Stimulated activated CD8-positive, alpha-beta memory T cell treated with anti-CD3 and anti-CD28 coated beads, Interleukin-7, amount 100 ng/mL, for 1 hour (primary cell): ENCODE measurements at places on chromosomes 4 and X.

DNA sequence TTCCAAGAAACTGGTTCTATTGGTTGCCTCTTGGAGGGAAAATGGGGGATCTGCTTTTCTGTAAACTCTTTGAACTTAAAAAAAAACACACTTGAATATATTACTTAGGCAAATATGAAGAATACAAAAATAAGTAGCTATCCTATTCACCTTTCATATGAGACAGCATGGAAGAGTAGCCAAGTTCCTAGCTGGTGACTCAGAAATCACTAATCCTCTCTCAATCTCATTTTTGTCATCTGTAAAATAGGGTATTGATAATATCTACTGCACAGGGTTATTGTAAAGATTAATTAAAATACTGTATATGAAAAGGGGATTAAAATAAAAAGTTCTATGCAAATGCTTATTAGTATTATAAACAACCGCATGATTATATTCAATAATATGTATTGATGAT, 12.7 kb downstream of the MGARP start:
- DNase-seq, result no peak

- no peak for DNase-seq
Observed at GRCh38 chr4:48262926-48263325, 6.7 kb downstream of the TEC start.

- no peak for DNase-seq
Observed at GRCh38 chr4:76799140-76799539, 98.8 kb downstream of the SOWAHB start.

DNA sequence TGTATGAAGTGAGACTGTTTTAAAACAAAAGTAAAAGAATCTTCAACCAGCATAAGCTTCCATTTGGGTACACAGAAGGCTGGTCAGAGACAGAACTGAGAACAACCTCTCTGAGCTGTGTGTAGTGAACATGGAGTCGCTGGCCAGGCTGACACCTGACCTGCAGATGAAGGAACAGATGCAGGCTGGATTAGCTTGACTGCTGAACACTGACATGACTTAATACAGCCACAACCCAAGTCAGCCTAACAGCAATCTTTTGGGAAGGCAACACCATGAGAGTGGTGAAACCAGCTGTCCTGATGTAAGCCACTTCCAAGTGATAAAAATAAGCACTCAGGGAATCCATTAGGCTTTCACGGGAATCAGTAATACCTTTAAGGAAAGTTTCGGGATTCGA, 10.1 kb downstream of the SCARB2 start:
- DNase-seq, result no peak

DNA sequence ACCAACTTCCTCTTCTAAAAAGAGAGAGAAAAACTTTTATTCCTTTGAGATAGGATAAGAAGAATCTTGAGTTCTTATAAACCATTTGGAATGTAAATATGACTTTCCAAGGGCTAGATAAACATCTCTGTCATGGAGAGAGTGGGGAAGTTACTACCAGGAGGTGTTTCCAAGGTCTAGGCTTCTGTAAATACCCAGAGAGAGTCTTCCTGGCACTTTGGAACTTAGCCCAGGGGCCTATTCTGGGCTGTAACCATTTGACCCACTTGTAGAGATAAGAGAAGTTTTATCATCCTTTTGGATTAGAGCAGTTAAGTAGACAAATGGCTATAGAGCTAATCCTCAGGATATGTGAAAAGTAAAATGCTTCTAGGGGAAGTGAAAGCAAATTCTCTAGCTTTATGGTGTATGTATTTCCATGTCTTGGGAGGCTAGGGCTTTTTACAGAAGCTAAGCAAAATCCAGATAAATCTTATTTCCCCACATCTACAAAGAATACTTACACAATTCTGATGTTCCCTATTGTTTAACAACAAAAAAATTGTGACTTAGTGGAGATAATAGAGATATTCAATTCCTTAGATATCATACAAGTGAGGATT, 51.1 kb downstream of the MCUB start:
- no peak for DNase-seq

DNA sequence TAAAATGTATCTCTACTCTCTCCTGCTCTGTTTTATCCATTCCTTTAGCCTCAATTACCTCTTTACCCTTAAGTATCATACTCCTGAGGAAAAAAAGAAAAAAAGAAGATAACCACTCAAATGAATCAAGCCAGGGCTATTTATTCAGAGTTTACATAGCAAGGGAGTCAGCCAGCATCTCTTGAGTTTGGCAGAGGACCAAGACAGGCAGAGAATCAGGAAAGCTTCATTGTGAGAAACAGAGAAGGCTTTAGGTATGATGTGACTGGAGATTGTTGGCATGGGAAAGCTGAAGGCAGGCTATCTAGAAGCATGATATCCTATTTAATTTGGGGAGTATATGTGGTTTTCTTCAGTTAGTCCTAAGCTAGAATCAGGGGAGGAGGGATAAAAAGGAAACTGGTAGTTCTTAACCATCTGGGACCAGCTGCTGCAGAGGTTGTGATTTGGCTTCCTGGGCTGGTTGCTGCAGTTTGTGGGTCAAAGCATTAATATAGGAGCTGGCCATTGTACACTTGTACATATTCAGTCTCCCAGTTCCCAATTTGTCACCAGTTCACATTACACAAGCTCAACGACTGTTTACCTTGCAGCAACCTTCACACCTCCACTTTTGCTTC, 11.2 kb downstream of the APELA start:
- no peak for DNase-seq

GRCh38 chr4:38868059-38868960, 704 bp downstream of the FAM114A1 start:
- DNase-seq, result no peak

DNA sequence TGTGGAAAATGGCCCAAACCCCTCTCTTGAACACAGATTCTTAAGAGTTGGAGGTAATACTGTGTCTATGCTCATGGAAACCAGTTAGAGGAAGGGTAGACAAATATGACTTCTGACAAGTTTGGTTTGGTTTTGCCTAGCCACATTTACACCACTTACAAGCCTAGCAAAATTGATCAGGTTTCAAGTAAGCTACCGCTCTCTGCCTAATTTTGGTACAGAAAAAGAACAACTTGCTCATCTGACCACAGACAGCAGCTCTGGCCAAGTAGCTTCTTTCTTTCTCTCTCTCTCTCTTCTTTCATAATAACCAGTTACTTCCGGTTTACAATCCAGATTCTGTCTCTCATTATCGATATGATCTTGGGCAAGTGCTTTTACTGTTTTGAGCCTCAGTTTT, 260.0 kb downstream of the GLUD2 start:
- no peak for DNase-seq

- DNase-seq, result no peak
Observed at GRCh38 chr4:152508386-152508785, 27.5 kb downstream of the FBXW7 start.

DNA sequence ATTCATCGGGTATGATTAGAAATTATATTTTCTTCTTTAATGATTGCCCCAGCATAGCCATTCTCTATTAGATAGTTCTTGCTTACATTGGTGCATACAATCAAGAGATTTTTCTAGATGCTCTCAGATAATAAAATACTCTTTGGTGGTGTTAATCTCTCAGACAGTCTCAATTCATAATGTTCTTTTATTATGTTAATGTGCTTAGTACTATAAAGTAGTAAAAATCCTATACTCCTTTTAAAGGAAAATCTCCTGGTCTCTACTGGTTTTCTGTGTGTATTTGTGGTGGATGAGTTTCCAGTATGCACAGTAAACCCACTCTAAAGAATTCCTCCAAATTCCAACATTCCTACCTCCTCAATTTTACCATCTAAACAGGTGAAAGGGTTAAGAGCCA, 203.5 kb downstream of the FAT4 start:
- no peak for DNase-seq

- DNase-seq, result no peak
Observed at GRCh38 chr4:123412091-123412505, 15.5 kb downstream of the SPRY1 start.

DNA sequence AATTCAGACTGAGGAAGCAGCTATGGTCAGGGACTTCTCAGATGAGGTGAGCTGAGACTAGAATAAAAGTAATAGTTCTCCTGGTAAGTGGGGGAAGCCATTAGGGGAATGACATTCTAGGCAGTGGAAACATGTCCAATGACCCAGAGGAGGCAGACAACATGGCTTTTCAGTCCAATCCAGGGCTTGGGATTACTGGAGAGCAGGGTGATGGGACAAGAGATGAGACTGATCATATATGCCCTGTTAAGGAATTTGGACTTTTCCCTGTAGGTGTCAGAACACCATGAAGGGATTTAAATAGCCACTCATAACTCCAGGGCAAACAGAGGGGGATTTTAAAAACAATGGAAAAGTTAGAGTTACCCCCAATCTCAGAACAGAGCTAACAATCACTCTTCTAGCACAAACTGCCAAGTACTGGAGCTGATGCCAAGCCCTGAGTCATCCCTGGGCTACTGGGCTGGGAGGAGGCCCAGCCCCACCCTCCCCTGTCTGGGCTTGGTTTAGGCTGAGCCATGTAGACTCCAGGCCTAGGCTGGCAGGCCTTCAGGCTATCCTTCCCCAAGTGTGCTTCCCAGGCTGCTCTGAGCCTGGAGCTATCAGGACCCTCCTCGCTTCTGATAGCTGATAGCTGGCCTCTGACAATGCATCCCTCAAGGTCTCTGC, 22.7 kb upstream of the MSN start:
- DNase-seq, result no peak

DNA sequence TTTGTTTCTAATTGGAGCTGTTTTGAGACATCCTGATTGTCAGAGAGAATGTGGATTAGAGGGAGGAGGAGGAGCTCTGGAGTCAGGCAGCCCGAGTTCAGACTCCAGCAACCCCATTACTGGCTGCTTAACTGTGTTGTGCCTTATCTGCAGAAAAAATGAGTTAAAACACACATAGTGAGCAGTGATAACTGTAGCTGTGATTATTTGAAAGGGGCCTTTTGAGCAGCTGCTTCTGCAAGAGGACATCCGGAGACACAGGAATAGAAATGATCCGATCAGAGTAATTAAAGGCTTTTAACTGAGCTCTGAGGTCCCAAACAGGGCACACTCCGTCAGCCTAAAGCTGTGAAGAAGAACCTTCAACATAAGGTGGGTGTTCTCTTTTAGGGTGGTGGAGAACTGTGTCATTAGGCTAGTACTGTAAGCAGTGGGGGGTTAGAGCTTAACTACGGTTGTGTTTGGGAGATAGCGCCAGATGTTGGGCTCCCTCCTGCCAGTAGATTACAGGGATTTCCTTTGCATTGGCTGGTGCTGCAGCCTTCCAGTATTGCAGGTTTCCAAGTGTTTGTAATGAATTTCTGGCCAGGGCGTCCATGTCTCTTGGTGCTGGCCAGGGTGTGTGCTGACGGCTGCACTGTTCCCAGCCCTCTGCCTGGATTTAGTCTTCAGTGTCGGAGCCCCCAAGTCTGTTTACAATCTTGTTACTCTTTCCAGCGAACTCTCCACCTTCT, 24.3 kb downstream of the ADD1 start:
- DNase-seq, result no peak

DNA sequence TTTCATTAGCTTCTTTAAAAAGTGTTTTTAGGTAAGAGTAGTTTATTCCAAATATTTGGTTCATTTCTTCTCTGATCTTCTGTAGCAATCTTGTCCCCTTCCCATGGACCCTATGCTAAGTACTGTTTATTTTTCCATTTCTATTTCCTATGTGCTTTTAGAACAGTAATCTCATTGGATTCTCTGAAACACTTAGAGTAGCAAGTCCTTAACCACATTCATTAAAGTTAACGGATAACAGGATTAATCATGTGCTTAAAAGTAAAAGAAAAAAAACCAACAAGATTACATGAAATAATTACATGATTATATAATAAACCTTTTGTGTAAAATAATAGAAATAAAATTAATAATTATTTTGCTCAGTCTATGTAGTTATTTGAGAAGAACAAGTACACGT, 929.7 kb downstream of the C4orf33 start:
- no peak for DNase-seq

- no peak for DNase-seq
Observed at GRCh38 chr4:168411318-168412150, 68.8 kb downstream of the DDX60L start.

- no peak for DNase-seq
Observed at GRCh38 chr4:152996111-152996571, 60.0 kb downstream of the FHDC1 start.

GRCh38 chr4:10753856-10754402, 69.4 kb upstream of the CLNK start:
- DNase-seq, result no peak

- DNase-seq, result no peak
Observed at GRCh38 chr4:929096-929765, 2.9 kb downstream of the GAK start.

- no peak for DNase-seq
Observed at GRCh38 chr4:153099391-153100140, 104.7 kb upstream of the TRIM2 start.

- DNase-seq, result no peak
Observed at GRCh38 chr4:87235020-87235671, 14.7 kb upstream of the KLHL8 start.

DNA sequence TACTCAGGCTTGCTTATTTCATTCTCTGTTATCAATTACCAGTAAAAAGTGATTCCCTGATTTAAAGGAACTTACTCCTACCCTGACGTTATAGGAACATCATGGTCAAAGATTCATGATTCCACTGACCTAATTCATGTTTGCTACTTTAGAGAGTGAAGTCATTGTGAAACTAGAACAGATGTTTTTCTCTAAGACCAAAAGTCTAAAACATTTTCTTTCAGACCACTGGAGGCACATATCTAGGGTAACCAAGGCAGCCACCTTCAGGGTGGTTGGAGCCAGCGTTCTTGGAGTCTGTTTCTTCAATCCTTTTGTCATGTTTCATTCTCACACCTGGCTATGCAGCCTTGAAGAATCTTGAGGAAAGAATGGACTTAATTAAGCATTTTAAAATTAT, 77.8 kb downstream of the GALNTL6 start:
- no peak for DNase-seq

DNA sequence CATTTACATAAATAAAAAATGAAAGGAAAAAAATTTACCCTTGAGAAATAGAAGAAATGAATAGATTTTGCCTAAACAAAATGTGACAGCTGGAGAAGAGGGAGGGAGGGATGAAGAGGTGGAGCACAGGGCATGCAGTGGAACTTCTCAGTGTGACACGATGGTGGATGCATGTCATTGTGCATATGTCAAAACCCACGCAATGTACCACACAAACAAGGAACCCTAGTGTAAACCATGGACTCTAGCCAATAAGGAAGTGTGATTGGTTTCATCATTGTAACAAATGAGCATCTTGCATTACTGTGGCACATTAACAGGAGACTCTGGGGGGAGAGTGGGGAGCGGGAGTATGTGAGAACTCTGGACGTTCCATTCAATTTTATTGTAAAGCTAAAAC, 58.6 kb downstream of the GATB start:
- no peak for DNase-seq

DNA sequence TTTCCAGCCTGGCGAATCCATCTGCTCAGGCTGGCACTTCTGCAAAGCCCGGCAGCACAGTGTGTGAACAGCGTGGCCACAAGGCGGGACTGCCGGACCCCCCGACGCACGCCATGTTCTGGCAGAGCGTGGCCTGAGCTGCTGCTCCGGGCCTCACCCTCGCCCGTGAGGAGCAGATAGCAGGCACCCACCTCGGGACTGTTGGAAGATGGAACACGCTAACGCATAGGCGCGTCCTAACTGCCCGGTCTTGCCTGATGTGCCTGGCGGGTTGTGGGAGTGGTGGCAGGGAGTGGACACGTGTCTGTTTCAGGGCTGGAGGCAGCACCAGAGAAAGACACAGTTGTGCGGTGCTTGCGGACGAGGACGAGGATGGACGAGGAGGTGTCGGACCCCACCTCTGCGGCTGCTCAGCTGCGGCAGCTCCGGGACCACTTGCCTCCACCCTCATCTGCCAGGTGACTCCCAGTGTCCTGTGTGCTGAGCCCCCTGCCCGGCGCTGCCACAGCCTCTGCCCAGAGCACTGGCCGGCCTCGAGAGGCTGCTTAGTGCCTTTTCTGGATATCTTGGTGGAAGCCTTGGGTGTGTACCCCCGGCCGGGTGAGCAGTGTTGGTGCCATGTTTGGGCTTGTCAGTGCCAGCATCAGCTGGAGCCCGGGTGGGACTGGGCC, 28.2 kb downstream of the UVSSA start:
- no peak for DNase-seq
